ENCODE measurements at places on chromosomes 6 and 20. TPM values are rescaled to one million over a fixed set of nuclear protein-coding genes. Genes with fewer than 3 reads are reported as not detected.

DSE gene
- 43.9 TPM for total RNA-seq

LINC00237 gene
- total RNA-seq = not detected

GPANK1 gene
- 15.3 TPM for total RNA-seq

TULP1 gene
- total RNA-seq = 0.83 TPM

RHAG gene
- not detected for total RNA-seq

DYNLT2 gene
- total RNA-seq = 3.8 TPM

RNF182 gene
- total RNA-seq = 0.89 TPM

COMMD7 gene
- 57.2 TPM for total RNA-seq

LY6G6D gene
- not detected for total RNA-seq

CGA gene
- not detected for total RNA-seq

IP6K3 gene
- total RNA-seq = 2.6 TPM
